Cortex of kidney (tissue), 1 donor: ENCODE measurements at places on chromosomes 3 and 15.

GRCh38 chr3:180280555-180280954, 243.8 kb upstream of the PEX5L start:
- DNase-seq, result no peak

DNA sequence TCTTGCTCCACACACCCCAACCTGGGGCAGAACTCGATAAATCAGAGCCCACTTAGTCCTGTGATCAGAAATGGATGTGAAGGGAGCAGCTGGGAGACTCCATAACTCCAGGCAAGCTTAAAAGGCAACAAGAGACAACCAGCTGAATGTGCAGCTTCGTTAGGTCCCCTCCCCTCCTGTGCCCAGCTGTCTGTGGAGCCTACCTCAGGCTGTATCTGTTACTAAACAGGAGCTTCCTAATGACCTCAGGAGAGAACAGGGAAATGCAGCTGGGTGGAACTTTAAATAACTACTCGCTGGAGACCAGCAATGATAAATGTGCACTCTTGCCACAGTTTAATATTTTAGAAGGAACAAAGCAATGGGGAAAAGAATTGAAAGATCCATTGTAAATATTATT, 25.9 kb downstream of the SLC9A9 start:
- no peak for DNase-seq

DNA sequence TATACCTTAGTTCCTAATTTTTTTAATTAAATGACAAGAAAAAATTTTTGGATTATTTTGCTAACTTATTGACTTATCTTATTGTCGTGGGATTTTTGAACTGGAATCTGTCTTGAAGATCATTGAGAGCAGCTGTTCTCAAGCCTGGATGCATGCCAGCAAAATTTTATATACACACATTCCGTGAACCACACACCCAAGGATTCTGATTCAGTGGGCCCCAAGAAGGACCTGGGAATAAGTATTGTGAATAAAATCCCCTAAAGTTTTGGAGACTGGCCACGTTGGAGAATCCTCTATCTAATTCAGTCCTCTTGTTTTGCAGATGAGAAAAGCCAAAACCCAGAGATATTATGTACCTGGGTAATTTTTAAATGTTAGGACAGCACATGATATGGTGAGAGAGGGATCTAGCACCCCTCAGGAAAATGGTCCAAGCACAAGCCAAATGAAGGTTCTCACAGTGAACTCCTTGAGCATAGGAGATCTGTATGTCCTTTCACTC, 55.2 kb downstream of the UNC13C start:
- no peak for DNase-seq

GRCh38 chr3:99781761-99782160, 35.9 kb upstream of the CMSS1 start:
- no peak for DNase-seq

- DNase-seq, result no peak
Observed at GRCh38 chr3:121111914-121112612, 204.1 kb downstream of the STXBP5L start.

DNA sequence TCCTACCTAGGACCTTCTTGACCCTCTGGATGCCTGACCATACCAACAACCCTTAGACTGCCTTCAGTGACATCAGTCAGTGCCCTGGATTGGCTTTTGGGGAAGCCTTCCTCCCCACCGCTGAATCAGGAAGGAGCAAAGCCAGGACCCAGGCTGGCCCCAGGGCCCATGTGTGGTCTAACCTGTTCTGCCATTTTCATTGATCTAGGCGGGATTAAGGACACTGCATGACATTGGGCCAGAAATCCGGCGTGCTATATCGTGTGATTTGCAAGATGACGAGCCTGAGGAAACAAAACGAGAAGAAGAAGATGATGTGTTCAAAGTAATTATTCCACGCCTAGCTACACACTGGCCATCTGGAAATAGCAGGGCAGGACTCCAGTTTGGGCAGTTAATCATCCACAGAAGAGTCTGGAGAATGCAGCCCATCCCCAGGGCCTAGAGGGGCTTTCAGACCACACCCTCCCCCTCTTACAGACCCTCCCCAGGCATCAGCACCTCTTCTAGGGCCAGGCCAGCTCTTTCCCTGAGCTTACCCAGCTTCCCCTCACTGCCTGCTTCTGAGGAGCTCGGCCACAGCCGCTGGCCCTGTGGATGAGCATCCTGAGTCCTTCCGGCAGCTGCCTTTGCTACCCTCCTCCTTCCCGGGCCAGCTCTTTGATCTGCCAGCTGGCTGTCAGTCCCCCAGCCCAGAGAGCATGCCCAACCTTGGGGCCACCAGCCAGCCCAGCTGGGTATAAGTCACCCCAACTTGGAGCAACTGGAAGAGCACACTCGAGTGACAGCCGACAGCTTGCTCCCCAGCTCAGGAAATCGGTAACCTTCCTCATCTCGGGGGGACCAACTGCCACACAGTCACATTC, 45.9 kb downstream of the CHDH start:
- DNase-seq, result no peak

DNA sequence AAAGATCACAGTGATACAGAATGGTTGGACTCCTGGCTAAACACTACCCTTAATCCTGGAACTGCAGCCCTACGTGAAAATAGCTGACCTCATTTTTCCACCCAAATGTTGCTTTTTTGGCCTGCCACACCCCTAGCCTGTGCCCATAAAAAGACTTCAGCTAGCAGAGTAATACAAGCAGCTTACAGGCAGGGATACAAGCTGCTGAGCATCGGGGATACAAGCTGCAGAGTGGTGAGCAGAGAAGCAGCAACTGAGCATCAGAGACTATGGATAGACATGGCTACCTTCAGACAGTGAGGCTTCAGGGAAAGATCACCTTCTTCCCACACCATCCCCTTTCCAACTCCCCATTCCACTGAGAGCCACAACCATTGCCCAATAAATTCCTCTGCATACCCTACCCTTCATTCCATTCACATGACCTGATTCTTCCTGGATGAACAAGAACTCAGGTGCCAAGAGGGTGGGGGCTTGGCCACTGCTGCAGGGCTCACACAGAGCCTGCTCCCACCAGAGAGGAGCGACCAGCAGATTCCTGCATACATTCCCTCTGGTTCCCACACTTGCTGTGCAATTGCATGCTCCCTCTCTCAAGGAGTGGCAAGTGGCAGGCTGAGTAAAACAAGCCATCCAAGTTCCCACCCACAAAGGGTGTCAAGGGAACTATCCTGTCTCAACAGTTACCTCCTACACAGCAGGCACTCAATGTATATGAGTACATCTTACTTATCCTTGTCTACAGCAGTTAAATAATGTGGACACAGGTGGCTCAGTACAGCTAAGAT, 217.5 kb downstream of the ALCAM start:
- no peak for DNase-seq

- DNase-seq, result no peak
Observed at GRCh38 chr15:79075256-79075655, 15.3 kb downstream of the RASGRF1 start.

GRCh38 chr3:49244581-49245205, 32.3 kb downstream of the C3orf62 start:
- no peak for DNase-seq

GRCh38 chr15:49085696-49086459, 39.6 kb upstream of the SECISBP2L start:
- DNase-seq, result no peak

GRCh38 chr15:43440721-43441281, 52.2 kb downstream of the TP53BP1 start:
- no peak for DNase-seq

DNA sequence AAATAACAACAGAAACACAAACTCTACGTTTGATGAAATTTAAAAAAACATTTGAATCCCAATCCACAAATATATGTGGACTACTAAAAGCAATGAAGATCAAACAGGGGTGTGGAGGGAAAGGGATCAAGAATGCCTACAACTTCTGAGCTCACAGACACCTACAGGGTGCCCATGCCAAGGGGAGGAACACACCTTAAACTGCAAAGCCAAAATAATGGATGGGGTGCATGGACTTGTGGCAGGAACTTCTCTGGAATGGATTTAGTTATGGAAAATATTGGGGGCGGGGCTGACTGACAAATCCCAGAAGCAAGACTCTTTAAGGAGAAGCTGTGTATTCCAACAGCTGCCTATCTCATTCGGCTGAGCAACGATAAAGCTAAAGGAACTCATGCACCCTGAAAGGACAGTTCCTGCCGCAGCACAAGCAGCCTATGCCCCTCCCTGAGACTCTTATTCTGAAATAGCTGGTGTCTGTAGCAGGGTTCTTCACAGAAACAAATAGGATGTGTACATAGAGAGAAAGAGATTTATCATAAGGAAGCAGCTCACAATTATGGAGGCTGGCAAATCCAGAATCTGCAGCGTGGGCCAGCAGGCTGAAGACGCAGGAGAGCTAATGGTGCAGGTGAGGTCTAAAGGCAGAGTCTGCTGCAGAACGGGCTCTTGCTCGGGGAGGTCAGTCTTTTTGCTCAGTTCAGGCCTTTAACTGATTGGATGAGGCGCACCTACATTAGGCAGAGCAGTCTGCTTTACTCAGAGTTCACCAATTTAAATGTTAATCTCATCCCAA, 24.5 kb upstream of the PLA2G4D start:
- DNase-seq, result no peak

DNA sequence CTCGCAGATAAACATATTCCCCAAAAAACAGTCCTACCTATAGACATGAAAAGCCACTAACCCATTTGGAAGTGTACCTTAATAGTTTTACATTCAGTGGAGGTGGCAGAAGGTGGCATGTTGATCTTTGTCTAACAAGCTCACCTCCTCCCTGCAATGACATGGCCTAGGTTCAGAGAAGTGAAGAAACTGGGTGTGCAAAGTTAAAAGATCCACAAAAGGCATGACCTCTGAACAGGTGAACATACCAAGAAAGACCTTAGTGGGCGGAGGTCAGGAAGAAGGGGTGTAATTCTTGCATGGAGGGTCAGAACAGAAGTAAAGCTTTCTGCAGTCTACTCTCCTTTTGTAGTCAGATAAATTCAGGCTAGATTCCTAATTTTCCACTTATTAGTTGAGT, 822 bp downstream of the MRPL3 start:
- DNase-seq, result no peak

DNA sequence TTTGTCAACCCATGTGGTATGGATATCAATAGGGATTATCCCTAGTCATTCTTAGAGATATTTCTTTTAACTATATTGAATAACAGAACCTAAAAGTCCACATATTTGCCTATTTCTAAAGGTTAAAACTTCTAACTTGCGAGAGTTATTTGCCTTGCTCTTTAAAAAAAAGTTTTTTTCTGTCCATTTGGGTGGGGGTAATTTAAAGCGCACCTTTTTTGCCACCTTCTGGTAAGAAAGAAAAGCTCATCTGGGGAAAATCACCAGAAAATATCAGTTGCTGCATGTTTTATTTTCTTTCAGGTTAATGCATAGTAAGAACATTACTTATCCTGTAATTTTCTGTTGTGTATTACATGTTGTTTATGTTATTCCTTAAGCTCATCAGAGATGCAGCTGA, 242.0 kb upstream of the GOLGA6L4 start:
- no peak for DNase-seq

DNA sequence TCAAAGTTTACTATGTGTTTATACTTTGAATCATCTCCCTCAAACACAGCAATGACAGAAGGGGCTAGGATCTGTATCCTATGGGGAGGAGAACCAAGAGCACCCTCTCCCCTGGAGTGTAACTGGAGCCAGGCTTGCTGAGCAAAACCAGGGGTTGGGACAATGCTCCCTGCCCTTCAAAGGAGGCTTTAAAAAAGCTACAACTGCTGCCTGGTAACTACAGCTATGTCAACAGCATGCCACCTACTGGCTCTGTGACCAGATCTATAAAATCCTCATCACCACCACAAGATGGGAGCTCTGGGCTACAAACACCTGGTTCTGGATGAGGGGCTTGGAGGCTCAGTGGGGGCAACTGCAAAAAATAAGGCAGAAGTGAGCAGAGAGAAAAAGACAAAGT, 61.9 kb downstream of the ANO10 start:
- no peak for DNase-seq

DNA sequence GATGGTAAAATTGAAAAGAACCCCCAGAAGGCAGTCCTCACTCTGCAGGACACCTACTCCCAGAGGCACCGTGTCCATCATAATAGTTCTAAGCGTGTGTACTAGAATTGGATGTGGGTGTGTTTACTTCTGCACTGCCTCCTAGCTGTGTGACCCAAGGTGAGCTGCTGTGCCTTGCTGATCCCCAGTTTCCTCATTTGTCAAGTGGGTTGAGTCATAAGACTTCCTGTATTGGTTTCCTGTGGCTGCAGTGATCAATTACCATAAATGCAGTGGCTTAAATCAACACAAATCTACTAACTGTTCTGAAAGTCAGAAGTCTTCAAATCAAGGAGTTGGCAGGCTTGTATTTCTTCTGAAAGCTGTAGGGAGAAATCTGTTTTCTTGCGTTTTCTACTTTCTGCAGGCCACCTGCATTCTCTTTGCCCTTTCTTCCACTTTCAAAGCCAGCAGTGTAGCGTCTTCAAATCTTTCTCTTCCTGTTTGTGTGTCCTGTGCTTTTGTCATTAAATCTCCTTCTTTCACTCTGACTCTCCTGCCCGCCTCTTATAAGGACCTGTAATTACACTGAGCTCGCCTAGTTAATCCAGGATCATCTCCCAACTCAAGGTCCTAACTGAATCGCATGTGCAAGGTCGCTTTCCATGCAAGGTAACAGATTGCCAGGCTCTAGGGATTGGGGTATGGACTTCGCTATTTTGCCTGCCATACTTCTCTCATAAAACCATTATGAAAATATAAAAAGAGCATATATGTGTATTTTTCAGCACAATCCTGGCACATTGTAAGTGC, 59.0 kb downstream of the RORA start:
- no peak for DNase-seq

DNA sequence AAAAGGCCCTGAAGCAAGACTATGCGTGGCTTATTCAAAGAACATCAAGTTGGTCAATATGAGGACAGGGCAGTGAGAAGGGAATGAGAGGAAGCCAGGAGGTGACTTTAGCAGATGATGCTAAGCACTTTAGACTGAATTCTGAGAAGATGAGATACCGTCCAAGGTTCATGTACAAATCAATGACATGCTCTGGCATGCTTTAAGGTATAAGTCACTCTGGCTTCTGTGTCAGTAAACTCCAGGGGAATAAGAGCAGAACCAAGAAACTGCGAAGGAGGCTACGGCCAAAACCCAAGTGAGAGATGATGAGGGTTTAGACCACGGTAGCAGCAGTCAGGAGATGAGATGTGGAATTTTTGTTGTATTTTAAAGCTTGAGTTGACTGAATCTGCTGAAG, 8.9 kb upstream of the CCDC50 start:
- DNase-seq, result no peak
